ENCODE measurements at places on chromosomes 6 and 20.
A peak's percentile ranks its signal among the peaks of the same experiment; 100 is the strongest.

DNA sequence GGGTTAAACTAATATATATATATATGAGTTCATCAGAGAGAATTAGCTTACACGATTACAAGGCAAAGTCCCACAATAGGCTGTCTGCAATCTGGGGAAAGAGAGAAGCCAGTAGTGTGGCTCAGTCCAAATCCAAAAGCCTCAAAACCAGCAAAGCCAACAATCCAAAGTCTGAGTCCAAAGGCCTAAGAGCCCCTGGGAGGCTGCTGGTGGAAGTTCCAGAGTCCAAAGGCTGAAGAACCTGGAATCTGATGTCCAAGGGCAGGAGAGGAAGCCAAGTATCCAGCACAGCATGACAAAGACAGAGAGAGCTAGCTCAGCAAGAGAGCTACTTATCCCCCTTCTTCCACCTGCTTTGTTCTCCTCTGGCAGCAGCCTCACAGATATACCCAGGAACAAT, 274.7 kb upstream of the ID4 start:
- DNase-seq, result no peak

DNA sequence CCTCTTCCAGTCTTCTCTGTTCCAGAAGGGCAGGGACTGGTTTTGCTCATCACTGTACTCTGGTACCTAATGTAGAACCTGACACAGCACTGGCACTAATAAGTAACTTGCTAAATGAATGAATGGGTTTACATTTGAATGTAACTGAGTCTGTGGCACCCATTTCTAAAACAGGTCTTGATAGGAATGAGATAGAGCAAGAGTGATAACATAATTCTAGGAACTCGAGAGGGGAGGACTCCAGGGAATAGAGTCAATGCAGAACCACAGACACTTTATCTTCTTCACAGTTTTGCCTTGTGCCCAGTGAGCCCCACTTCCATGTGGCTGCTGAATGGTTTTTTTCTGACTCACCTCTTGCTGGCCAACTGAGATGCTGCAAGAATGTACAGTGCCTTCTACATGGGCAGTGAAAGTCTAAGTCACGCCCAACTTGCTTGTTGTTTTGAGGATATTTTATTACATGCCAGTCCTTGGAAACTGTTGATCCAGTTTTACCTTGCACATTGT, 61.1 kb downstream of the TBC1D7 start:
- peak; percentile 49 for DNase-seq

DNA sequence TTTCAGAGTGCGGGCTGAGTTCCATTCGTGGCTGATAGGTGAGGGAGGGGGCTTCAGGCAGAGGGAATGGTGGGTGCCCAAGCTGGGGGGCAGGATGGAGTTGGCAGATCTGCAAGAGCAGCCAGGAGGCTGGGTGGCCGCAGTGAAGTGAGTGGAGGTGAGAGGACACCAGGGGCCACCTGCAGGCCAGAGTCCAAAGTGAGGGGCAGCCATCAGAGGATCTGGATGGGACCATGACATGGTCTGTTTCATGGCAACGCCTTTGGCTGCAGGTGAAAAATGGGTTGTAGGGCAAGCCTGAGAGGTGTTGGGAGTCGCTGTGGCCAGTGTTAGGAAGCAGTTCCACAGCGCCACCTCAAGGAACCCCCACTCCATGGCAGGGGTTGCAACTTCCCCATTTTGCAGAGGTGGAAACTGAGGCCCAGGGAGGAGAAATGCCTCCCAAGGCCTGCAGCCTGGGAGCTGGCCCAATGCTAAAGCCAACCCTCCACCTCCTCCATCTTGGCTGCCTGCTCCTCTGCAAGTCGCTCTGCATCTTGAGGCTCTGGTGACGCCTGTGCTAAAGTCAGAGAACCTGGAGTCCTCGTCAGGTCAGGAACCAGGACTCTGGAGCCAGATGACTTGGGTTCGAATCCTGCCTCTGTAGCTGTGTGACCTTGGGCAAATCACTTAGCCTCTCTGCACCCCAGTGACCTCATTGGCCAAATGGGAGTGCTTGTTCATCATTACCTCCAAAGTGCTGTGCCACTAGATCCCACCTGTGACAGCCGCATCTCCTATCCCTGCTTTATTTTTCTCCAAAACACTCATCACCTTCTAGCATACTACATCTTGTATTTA, 153.8 kb downstream of the CEBPB start:
- DNase-seq, result no peak

DNA sequence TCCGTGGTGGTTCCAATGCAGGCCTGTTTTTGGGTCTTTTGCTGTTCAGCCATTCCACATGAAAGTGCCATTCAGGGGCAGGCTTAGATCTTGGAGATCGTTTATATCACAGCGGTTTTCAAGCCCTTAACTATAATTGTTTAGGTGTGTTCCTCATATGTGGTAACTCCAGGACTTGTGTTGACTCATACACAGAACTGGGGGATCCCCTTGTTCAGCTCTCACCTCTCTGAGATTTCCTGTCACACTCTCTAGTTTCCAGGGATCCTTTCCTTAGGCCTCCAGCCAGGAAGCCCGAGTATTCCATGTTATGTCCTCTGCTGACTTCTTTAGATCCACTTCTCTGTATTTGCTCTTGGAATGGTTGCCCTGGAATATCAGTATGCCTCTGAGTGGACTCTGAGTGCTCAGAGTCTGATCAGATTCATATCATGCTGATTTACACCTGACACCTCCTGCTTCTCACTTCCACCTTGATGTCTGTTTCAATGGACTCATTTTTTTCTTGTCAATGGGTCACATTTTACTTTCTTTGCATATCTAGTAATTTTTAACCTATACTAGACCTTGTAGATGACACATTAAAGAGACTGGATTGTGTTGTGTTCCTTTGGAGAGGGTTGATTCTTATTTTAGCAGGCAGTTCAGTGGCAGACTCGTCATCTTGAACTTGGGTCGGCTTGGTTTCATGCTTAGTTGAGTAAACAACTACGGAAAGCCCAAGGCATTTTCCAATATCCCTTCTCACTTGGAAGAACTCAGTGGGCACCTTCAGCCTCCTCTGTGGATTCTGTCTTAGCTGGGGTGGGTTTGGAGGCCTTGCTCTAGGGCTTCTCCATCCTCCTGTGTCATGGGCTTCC, 13.1 kb downstream of the NTSR1 start:
- DNase-seq, result no peak

DNA sequence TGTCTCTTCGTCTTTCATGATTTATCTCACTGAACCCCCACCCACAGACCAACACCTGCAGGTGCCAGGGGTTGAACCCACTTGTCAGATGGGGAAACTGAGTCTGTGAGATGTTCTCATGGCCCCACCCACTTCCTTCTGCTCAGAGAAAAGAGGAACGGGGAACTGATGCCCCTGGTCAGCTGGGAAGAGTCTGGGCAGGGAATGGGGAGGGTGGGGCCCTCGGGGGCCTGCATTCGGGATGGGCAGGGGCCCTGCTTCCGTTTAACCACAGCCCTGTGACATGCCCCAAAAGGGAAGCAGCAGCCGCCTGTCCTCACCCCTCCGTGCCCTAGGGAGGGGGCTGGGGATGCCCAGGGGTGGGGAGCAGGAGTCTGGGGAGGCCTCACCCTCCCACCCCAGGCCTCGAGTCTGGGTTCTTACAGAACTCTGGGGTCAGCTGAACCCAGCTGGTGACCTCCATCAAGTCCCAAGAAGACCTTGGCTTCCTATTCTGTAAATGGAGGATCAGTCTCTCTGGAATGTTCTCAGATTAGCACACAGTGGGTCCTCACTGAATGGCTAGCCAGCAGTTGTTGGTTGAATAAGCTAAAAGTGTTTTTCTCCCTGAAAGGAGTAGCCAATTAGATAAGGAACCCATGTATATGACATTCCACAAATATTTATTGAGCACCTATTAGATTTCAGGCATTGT, 81.5 kb downstream of the CEBPB start:
- no peak for DNase-seq

DNA sequence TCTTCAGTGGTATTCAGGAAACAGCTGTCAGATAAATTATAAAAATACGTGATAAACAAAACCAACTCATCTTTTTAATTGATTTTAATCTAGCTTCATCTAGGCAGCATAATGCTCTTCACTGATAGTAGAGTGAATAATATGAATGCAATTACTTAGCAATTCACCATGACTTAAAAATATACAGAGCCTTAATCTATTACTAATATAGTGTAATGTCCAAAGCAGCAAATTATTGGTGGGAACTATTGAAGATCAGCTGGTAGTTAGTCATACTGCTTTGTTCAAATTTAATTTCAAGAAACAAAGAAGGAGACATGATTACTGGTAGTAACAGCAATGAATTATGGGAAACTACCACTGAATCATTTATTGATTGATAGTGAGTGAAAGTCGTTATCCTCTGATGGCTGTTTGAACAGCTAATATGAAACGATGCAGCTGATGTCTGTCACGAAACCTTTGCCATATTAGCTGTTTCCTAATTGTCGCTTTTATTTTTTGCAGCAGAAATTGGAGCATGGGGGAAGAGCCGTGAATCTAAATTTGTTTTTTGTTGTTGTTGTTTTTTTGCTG, 99.2 kb downstream of the NKAIN2 start:
- no peak for DNase-seq

DNA sequence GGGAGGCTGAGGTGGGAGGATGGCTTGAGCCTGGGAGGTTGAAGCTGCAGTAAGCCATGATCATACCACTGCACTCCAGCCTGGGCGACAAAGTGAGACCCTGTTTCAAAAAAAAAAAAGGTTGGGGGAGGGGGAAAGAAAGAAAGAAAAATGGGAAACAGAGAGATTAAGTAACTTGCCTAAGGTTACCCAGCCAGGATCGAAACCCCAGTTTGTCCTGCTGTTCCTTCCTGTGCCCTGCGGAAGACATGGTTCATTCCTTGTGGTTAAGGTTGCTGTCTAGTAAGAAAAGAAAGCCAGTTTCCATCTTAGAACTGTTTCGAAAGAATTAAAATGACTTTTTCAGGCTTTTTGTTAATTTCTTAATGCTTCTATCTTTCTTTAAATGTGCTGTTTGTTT, 29.8 kb downstream of the C6orf89 start:
- DNase-seq, result no peak

DNA sequence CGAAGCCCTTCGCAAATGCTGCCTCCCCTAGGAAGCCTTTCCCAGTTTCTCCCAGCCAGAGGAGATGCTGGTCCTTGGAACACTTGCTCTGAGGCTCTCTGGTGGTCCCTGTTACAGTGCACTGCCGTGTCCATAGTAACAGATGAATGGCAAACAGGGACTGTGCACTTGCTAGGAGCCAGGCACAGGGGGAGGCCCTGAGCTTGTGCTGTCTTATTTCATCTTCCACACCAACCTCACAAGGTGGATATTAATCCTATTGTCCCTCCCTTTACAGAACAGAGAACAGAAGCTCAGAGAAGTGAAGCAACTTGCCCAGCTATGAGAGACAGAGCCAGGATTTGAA, 19.0 kb downstream of the SRC start:
- no peak for DNase-seq

All from GF-D8 (cell line).